ENCODE measurements at places on chromosomes 3 and 15.

GRCh38 chr3:84830476-84830875, 128.3 kb upstream of the CADM2 start:
- DNase-seq = no peak

- DNase-seq = no peak
These were observed 57.5 kb upstream of the MUC13 start for GRCh38 chr3:124992041-124992440.

- DNase-seq = no peak
These were observed 103.9 kb upstream of the AKAP13 start for GRCh38 chr15:85276508-85276907.

- DNase-seq = peak; percentile 92
These were observed 8.8 kb downstream of the BCL6 start for GRCh38 chr3:187736418-187736871.

- no peak for DNase-seq
These were observed 103.7 kb downstream of the PEX5L start for GRCh38 chr3:179933080-179933479.

- no peak for DNase-seq
These were observed 8.7 kb downstream of the PCSK6 start for GRCh38 chr15:101480613-101481380.

GRCh38 chr3:32325927-32326326, 65.7 kb upstream of the CMTM7 start:
- DNase-seq = no peak

- peak; percentile 54 for DNase-seq
These were observed 14.0 kb upstream of the COPG1 start for GRCh38 chr3:129235344-129235917.

DNA sequence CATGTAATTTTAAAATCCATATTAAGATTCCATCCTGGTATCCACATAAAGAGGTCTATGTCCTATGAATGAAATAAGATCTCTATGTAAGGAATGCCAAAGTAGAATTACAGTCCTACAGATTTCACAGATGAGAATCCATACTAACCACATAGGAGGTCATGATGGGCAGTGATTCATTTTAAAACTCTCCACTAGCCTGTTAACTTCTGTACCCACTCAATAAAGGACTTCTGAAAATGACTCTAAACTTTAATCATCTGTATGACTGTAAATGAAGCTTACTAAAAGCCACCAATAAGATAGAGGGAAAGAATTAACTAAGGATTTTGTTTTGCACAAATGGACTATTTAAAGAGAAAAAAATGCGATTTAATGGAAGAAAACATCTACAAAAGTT, 28.7 kb downstream of the MORC1 start:
- no peak for DNase-seq

GRCh38 chr15:26971271-26972018, 464 bp downstream of the GABRG3 start:
- DNase-seq = no peak

DNA sequence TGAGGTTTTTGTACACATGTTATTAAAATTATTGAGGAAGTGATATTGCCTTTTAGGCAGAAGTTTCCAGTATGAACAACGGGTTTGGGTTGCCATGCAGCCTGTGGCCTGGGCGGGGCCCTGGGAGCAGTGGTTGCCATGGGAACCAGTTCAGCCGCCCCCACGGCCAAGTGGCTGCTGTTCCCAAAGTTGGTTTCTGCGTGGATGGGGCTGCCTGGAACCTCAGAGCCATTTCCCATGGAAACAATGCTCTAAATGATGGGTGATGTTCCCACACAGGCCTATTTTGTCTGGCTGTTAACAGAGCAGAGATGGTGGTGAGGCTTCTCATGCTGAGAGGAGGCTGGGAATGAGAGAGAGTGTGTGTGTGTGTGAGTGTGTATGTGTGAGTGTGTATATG, 19.5 kb downstream of the MRAS start:
- peak; percentile 93 for DNase-seq

GRCh38 chr3:154122552-154122911, 1.3 kb downstream of the ARHGEF26 start:
- DNase-seq = no peak

DNA sequence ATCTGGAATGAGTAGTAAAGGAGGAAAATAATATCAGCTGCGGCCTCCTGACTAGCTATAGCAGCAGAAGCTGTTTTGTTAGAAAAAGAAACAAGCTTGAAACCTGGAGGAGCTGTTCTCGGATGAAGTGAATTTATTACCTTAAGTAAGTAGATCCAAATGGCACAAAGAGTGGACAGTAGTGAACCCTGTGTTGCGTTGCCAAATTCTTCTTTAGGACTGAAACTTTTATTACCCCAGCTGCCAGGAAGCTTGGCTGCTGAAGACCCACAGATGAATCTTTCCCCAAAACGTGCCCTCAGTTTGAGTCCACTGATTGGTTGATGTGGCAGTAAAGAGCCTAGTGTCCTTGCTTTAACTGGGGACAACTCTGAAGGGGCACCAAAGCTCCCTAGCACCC, 366.8 kb upstream of the GBE1 start:
- no peak for DNase-seq

DNA sequence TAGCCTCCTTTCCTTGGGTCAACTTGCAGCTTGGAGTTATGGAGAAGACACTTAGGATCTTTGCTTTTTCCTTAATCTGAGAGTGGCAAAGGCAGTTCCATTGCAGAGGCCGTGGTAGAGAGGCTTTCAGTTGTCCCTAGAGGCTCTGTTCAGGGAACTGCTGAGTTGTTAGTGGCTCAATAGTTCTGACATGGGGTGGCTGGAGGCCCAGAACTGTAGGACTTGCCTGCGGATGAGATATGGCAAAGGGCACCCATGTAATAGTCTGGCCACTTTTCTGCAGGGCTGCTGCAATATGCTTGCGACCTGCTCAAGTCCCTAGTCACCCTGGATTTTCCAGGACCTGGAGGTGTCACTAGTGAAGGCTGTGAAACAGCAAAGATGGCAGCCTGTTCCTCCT, 99.9 kb downstream of the CLDN1 start:
- DNase-seq = no peak

DNA sequence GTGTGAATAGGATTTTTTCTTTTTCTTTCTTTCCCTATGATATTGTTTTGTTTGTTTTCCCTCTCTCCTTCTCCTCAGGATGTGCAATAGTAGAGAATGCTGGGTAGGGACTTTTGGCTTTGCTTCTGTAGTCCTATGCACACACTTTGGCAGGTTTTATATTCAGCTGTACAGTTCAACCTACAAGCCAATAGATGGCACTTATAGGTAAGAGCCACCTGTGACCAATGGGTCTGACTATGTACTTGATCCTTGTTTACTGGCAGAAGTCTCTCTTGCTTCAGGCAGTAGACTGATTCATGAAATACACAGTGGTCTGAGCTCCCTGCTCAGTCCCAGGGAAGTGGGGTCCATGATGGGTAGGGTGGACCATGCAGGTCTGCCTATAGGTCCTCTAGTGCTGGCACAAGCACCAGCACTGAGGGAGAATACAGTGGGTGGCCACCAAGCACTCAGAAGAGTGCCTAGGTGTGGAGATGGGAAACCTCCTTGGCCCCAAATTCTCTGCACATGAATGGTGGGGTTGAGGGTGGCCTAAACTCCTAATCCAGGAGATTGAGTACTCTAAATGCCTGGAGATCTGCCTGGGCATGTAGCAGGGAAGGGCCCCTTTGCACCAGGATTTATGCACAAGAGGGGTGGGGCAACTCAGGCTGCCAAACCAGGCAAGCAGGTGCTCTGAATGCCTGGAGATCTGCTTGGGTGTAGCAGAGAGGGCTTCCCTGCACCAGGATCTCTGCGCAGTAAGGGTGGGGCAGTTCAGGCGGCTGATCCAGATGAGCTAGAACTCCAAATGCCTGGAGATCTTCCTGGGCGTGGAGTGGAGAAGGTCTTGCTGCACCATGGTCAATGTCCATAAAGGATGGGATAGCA, 176.1 kb downstream of the DOCK3 start:
- DNase-seq = no peak

GRCh38 chr3:4564928-4565586, 71.9 kb downstream of the ITPR1 start:
- DNase-seq = no peak

GRCh38 chr15:22262613-22263020, 182.3 kb downstream of the OR4M2 start:
- DNase-seq = peak; percentile 95

DNA sequence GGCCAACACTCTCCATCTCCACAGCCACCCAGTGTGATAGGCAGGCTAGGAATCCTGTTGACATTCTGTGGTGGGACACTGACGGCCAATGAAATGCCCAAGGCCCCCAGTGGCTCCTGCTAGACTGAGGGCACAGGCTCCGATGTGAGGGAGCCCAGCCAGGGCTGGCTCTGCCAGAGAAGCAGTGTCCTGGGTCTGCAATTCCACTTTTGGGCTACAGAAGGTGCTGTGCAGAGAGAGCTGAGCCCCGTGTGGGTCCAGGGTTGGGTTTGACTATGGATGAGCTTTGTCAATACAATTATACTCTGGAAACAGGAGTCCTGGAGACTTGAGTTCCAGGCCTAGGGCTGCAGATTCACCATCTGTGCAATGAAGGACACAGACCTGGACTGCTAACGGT, 55.7 kb upstream of the TMEM115 start:
- no peak for DNase-seq

DNA sequence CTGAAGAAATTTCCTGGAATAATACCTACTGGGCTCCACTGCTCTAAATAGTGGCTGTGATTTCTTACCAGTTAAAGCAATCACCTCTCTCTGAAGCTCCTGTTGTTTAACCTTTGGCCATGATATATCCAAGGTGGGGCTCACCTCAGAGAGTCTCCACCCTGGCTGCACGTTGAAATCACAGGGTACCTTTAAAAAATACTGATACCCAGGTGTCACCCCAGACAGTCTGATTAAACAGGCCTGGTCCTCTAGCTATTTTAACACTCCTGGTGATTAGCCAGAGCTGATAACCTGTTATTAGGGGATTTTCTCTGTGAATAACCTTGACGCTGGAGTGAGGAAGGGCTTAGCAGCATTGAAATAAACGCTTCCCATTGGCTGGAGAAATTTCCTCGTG, 22.3 kb upstream of the ZBTB38 start:
- no peak for DNase-seq

DNA sequence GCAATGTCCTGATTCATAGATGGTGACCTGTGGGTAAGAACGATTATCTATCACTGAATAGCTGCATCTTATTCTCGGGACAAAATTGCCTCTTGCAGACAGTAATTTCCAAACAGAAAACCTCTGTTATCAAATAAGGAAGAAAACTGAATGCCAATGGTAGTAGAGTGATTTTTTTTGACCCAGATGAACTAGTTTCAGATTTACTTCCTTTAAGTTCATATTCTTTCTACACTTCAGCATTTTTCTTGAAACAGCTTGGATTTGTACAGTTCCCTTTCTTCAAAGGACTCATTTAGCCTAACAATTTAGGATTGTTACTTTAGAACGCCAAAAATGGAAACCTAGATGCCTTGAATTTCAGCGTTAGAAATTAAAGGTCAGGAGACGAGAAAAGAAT, 14.6 kb downstream of the ETV5 start:
- peak; percentile 93 for DNase-seq

- DNase-seq = peak; percentile 27
These were observed 1.0 kb upstream of the KLF15 start for GRCh38 chr3:126358038-126358815.

DNA sequence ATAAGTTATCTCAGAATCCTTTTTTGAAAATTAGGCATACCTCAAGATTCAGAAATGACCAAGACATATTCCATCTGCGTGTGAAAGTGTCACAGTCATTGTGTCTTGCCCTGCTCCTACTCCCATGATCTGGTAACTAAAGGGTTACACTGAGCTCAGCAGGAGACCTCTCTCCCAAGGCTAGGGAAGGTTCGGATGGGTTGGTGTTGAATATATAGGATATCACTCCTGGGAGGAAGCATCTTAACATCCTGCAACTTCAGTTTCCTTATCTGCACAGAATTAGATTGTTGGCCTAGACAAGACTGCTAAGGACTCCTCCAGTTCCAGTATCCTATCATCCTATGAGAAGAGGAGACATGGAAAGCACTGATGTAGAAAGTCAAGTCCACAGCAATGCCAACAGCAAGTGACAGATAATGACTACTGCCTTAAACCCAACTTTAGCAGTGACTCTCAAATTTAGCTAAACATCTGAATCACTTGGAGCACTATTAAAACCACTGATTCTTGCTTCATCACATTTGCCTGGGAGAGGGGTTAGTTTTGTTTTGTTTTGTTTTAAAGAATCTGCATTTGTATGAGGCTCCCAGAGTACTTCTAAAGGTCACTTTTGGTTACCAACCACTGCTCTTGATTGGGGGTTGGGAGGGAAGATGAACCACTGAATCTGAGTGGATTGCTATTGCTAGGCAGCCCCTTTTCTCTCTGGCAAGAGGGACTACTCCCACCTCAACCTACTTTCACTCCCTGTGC, 9.7 kb downstream of the ADAMTS9 start:
- no peak for DNase-seq

- DNase-seq = no peak
These were observed 31.2 kb downstream of the SATB1 start for GRCh38 chr3:18393906-18394305.

GRCh38 chr3:177146646-177147045, 50.6 kb downstream of the TBL1XR1 start:
- no peak for DNase-seq

DNA sequence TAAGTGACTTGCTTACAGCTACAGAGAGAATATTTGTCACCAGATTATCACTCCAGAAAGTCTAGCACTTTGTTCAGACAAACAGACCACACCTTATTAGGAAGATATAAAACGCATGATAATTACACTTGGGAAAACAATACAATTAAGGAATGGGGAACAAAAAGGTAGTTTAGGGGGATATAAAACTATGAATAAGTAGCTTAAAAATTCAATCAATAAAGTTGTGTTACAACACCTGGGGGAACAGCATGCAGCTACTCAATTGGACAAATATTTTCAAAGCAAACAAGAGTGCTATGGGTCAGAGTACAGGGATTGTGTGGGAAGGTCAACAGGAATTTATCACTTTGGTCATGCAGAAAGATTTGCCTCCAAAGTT, 15.1 kb downstream of the CLDN1 start:
- DNase-seq = no peak

- DNase-seq = no peak
These were observed 108.5 kb upstream of the PFN2 start for GRCh38 chr3:150079029-150079739.

GRCh38 chr15:49752517-49752916, 131.7 kb downstream of the DTWD1 start:
- no peak for DNase-seq

DNA sequence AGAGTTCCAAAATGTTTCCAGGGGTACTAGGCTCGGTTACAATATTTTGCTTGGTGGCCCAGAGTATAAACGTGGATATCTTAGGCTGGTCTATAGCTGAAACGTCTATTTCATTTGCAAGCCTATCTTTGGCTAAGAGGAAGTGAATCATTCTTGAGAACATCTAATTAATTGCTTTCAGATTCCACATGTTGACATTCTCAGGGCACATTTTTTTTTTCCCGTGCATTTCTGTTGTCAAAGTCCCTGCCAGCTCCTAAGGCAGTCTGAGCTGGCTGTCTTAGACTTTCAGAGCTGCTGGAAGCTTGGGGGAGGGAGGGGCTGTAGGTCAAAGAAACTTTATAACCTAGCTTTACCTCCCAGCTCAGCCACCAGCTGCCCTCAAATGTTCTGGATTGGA, 23.2 kb upstream of the LAMP3 start:
- DNase-seq = peak; percentile 89

- no peak for DNase-seq
These were observed 78.4 kb downstream of the MME start for GRCh38 chr3:155158346-155159037.

GRCh38 chr15:38220606-38221273, 31.9 kb upstream of the SPRED1 start:
- no peak for DNase-seq

Measured in inflammatory macrophage treated with lipopolysaccharide for 4 hours (primary cell).